ENCODE measurements at places on chromosomes 3 and 15.
A peak's percentile ranks its signal among the peaks of the same experiment; 100 is the strongest.

DNA sequence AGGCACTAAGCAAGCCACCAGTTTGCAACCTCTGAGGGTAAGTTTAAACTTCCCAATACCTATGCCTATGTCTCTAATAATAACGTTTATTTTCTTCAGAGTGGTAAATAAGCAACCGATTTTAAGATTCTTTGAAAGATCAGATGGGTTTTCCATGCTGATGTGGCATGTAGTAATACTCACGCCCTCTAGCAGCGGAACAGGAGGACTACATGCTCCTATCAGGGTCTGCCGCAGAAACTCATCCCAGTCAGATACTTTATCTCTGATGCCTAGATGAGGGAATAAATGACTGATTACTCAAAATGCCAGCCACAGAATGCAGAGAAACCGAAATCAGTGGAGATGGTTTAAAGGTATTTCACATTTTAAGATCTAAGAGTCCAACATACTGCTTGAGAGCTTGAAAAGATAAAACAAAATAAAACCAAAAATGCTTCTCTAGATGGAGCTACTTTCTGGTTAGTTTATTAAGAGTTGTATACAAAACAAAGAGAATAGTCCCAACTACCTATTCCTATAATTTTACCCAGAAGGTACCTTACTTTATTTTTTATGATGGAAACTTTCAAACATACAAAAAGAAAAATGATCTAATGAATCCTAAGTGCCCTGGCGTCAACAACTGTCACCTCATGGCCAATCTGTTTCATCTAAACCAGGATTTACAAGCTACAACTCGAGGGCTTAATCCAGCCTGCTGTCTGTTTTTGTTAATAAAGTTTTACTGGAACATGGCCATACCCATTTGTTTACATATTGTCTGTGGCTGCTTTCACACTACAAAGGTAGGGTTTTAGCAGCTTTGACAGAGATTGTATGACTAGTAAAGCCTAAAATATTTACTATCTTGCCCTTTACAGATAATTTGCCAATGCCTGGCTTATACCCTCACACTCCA lies 37.5 kb upstream of the STIMATE start:
- ATAC-seq, result peak; percentile 100

DNA sequence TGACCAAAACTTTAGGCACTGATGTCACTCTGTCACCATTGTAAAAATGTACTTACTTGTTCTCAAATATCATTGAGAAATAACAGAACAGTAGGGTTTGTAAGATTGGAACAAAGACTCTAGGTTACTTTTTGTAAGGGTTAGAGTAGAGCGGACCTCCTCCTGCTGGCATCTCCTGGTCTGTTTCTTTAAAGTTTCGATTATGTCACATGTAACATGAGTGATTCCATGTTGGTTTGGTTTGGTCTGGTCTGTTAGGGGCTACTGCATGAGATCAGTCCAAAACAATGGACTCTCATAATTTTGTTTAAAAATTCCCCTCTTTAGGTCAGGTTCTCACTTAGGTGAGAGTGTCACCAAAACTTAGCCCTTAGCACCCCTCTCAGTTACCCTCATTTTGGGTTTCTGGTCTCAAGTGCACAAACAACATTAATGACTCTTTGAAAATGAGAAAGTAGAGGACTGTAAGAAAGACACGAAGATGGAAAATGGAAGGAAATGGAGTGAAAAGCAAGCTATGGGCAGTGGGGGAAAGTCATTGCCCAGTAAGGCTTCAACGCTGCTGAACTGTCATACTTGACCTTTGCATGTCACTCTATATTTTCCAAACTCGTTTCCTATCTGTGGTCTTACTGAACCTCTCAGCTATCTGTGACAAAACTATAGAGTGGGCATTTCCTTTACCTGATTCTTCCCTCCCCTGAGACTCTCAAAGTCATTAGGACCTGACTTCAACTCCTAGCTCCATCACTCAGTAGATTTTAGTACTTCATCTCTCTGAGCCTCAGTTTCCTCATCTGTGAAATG lies 52.7 kb downstream of the LDHAL6B start:
- ATAC-seq, result peak; percentile 73

GRCh38 chr15:83115410-83115809 lies 8.0 kb downstream of the TM6SF1 start:
- peak; percentile 72 for ATAC-seq

DNA sequence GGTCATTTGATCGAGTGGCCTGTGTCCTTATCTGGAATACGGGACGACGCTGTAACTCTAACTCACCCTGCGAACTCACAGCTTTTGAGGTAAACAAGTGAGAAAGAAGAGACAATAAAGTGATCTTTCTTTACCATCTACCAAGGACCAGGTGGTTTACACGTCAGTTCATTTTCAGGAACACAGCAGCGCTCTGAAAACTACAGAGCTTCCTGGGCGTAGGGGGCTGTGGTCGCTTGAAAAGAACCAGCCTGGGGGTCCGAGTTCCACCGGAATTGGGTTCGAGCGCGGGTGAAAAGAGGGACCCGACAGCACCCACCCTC lies 357 bp downstream of the KIAA1143 start:
- ATAC-seq, result peak; percentile 6

DNA sequence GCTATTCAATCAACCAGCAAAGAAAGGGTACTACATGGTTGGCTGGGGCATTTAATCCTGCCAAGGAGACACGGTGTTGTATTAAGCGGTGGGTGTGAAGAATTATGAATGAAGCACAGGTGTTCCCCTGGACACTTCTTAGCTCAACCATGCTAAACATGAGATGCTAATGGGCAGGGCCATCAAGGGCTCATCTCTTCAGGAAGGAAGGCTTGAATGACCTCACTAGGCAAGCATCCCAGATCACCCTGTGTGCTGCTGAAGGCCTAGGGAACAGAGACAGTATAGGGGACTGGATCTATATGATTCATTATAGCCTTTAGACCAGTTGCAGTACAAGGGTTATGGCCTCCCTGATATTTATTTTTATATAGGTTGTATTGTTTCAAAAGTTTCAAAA lies 221.3 kb upstream of the SLCO3A1 start:
- ATAC-seq, result no peak

- no peak for ATAC-seq
Observed at GRCh38 chr3:38558864-38559263, 62.7 kb downstream of the EXOG start.

DNA sequence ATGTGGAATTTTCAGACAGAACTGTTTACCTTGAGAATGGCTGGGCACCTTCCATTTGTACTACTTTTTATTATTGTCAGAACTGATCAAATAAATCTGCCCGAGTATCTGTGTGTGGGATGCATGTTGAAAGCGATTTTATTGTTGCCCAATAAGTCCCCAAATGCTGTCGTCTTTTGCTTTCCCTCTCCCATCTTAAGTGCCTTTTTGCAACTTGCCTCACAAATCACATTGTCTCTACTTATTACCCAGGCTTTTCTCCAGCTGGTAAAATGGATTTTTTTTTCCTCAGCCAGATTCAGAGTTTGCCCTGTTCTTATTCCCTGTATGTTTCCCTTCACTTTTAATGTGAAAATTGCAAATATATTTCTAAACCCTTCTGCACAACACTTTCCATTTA lies 163.1 kb downstream of the CNTN4 start:
- ATAC-seq, result no peak

GRCh38 chr3:53342353-53342752 lies 5.0 kb downstream of the DCP1A start:
- no peak for ATAC-seq

DNA sequence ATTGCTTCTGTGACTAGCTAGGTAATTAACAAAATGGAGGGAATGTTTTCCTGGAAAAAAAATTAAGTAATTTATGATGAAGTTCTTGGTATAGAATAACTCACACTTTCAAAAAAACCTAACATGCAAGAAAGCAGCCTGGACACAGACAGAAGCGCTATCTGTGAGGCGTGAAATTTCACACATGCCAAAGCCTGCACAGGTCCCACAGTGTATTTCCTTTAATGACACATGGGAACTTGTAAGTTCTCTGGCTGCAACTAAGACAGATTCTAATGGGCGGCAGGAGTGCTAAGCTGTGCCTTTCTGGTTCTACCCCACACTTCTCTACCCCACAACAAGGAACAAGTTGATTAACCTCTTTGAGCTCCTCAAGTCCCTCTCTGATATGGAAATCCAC lies 84.9 kb upstream of the NEO1 start:
- ATAC-seq, result no peak

DNA sequence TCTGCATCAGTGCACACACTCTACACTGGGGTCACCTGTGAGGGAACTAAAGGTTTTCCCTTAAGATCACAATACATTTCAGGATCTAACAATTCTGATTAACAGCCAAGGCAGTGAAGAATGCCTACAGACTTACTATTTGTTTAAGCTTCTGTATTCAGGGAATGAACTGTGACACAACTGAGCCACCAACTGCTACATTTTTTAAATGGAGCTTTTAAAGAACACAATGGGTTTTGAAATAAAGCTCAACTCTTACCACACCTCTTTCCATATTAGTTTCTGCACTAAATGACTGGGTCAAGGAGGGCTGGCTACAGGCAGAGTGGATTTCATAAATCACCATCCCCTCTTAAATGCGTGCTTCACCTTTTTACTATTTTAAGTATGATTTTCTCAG lies 100.2 kb downstream of the TMCC1 start:
- no peak for ATAC-seq

- no peak for ATAC-seq
Observed at GRCh38 chr3:127730666-127731295, 58.0 kb downstream of the ABTB1 start.

GRCh38 chr3:36443028-36443686 lies 62.9 kb downstream of the STAC start:
- peak; percentile 57 for ATAC-seq

DNA sequence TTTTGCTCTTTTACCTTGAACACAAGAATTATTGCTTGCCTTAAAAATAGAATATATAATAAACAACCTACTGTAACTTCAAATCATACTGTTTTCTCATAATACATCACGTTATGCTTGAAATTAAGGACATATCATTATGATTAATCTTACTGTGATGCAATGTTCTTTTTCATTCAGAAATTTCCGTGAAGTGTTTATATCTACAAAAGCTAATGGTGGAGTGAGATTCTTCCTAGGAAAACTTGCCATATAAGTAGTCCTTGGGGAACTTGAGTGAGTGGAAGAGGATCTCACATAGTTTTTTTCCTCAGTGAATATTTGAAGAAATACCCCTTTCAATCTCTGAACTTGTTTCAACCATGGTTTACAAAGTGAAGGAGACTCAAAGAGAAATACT lies 498.7 kb upstream of the CBLB start:
- no peak for ATAC-seq

DNA sequence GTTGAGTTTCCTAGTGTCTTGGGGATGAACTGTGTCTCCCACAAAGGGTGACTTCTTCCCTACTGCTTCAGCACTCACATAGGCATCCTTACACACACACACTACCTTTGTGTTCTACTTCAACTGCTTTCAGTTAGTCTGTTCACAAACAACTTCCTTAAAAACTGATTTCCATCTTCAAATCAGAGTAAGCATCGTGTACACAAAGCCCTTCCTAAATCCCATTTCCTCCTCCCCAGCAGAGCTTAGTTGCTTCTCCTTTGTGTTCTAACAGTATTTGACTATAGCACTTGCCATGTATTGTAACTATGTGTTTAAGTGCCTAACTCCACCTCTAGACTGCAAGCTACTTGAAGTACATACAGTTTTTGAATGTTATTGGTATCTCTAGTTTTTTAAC lies 71.7 kb downstream of the TNIK start:
- no peak for ATAC-seq

DNA sequence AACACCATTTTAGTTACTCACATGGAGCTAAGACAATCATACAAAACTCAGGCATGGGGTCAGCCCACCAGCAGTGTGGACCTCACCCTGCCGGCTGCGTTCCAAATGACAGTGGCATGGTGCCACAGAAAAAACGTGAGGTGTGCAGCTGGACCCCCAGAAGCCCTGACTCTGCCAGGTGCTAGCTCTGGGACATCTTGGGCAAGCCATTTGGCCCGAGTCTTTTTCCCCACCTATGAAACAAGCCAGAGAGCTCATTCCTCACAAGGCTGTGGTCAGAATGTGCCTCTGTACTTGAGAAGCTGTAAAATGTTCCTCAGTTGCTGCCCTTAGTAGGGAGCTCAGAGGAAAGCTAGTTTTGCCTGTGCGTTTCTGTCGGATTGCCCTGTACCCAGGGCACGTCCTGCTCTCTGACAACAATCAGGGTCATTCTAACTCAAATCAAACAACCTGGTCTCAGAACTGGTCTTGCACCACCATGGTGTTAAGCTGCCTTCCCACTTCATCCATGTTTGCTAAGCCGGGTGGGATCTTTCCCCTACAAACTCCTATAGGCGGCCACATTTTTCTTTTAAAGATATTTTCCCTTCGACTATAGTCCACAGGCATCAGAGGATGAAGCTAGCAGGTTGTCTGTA lies 44.9 kb downstream of the LIPC start:
- ATAC-seq, result no peak

- ATAC-seq, result no peak
Observed at GRCh38 chr3:59762941-59763340, 713.1 kb upstream of the CFAP20DC start.

DNA sequence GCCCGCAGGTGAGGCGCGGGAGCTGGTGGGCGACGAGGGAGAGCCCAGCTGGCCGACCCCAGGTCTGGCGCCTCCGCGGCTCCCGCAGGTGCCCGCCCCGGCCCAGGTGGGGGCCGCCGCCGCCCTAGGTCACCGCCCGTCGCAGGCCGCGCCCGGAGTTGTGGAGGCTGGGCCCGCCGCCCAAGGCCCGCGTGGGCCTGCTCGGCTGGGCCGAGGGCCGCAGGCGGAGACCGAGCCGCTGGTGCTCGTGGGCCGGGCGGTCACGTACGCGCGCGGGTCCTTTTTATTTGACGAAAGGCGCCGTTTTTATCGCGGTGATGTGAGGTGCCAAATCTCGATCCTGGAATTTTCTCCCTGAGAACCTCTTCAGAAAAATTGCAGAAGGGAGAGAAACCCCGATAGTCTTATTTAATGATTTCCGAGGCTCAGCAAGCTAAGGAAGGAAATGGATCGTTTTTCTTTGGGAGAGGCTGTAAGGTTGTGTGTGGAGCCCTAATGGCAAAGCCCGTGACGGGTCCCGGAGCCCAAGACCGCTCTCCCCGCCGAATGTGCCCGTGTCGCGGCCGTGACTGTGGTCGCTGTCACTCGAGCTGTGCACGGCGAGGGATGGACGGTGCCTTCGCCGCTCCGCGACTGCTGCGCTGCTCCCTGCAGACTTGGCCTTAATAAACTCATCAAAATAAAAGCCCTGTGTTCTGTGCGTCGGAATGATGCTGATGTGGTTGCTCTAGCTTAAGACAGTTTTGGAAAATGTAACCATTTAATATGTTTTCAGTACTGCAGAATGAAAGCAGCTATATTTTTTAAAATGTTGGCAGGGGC lies 612 bp downstream of the APPL1 start:
- ATAC-seq, result peak; percentile 53

DNA sequence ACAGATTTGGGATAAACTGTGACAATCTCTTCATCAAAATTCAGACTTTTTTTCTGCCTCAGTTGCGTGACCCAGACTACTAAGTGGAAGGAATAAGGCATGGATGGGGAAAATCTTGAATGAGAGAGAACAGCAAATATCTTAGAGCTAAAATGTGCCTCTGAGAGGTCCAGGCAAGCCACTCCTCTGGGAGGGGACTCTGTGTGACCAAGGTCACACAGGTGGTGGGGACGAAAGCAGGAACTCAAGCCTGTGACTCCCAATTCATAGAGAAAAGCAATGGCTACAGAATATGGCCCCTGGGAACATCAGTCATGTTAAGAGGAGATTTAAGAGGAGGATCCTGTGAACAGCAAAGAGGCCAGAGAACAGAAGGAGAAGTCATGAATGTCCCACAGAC lies 268.1 kb downstream of the FOXP1 start:
- ATAC-seq, result no peak

GRCh38 chr3:138942271-138942670 lies 4.7 kb downstream of the FOXL2 start:
- ATAC-seq, result no peak
